MCF 10A (cell line): ENCODE measurements at places on chromosomes 6 and 20. TPM values are rescaled to one million over a fixed set of nuclear protein-coding genes. Genes with fewer than 3 reads are reported as not detected.
A peak's percentile ranks its signal among the peaks of the same experiment; 100 is the strongest.

The NKAPL gene
- total RNA-seq = not detected in 2 replicates

The PI16 gene
- not detected in 2 replicates for total RNA-seq

The CNR1 gene
- total RNA-seq = 0.16 TPM in 1 of 2 replicates, not detected in the other

The TUBB1 gene
- not detected in 2 replicates for total RNA-seq

The TPD52L2 gene
- 174 and 175 TPM in 2 replicates for total RNA-seq

The ZSCAN16 gene
- 2.6 and 4.4 TPM in 2 replicates for total RNA-seq

The UNC5CL gene
- 0.19 and 0.59 TPM in 2 replicates for total RNA-seq

DNA sequence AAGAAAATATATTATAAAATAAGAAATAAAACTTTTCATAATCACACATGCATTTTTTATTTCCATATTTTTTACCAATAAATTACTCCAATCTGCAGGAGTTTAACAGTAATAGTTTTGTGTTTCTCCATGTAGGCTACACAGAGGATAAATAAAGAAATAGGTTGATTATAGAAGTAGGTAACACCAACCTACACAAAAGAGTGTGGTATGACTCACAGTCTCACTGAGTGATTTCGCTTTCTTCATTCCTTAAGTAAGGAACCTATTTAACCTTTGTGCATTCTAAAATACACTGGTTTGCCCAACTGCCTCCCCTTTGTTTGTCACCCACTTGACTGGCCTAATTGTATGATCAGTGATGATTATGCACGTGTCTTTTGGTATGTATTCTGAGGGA lies 244.2 kb upstream of the RIMS1 start:
- no peak overlapping the region for H3K4me3 ChIP-seq
- DNase-seq = no peak
- H3K4me1 ChIP-seq = no peaks in the 10 kb centered on the region
- peaks cover 61% of the 10 kb centered on the region for H3K27me3 ChIP-seq
- H3K36me3 ChIP-seq = no peaks in the 10 kb centered on the region

GRCh38 chr6:144675231-144675861 lies 390.2 kb downstream of the UTRN start:
- H3K4me3 ChIP-seq = no peak overlapping the region
- H3K4me1 ChIP-seq = peaks cover 6% of the 10 kb centered on the region
- peak overlapping the region; percentile 23 for H3K27ac ChIP-seq
- peak; percentile 68 for DNase-seq

- no peaks in the 10 kb centered on the region for H3K36me3 ChIP-seq
- H3K27me3 ChIP-seq = no peaks in the 10 kb centered on the region
- no peak for DNase-seq
- H3K27ac ChIP-seq = no peak overlapping the region
- no peaks in the 10 kb centered on the region for H3K4me1 ChIP-seq
- H3K4me3 ChIP-seq = no peak overlapping the region
Measured at GRCh38 chr6:165497472-165497871, 165.6 kb downstream of the PDE10A start.

DNA sequence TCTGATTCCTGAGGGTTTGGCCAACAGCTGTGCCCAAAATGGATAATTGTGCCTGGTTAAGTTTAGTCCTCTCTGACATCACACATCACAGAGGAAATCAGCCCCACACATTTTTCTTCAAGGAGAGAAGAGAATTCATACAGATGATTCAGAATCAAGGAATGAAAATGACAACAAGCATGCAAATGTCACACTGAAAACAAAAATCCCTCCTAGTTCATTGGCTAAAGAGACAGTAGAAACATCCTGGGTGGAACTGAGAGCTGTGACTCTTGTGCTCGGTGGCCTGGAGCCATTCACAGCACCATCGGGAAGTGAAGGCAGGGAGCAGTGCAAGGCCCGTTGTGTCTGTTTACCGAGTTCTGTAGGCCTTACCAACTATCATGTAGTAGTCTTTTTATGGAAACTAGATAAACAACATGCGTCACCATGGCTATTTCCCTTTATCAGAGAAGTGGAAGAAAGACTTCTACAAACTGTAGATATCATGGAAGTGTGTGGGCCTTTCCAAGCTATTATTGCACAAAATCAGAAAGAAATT lies 81.7 kb upstream of the TENT5A start:
- no peaks in the 10 kb centered on the region for H3K27me3 ChIP-seq
- H3K4me3 ChIP-seq = no peak overlapping the region
- peaks cover 7% of the 10 kb centered on the region for H3K4me1 ChIP-seq
- no peaks in the 10 kb centered on the region for H3K36me3 ChIP-seq
- DNase-seq = no peak

GRCh38 chr6:156526081-156526480 lies 251.1 kb upstream of the ARID1B start:
- H3K4me3 ChIP-seq = no peak overlapping the region
- H3K4me1 ChIP-seq = no peaks in the 10 kb centered on the region
- no peaks in the 10 kb centered on the region for H3K36me3 ChIP-seq
- no peaks in the 10 kb centered on the region for H3K27me3 ChIP-seq

DNA sequence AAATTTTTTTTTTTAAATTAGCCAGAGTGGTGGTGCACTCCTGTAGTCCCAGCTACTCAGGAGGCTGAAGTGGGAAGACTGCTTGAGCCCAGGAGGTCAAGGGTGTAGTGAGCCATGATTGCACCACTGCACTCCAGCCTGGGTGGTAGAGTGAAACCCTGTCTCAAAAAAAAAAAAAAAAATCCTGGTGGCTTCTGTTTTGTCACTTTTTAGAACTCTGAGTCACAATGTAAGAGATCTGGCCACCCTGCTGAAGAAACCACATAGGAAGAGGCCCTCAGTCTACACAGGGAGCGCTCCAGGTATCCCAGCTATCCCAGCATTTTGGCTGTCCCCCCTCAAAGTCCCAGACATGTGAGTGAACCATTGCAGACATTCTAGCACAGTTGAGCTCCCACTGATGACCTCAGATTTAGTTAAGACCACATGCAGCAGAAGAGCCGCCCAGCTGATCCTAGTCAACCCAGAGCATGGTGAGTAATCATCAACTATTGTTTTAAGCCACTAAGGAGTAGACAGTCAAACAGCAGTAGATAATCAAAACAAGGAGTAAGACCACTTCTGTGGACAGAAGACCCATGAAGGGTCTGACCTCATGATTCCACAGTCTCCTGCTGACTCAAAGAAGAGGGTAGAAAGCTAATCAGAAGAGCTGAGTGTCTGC lies 12.7 kb upstream of the ARFGEF2 start:
- no peak overlapping the region for H3K27ac ChIP-seq
- DNase-seq = no peak
- H3K36me3 ChIP-seq = no peaks in the 10 kb centered on the region
- H3K4me1 ChIP-seq = peaks cover 4% of the 10 kb centered on the region
- no peak overlapping the region for H3K4me3 ChIP-seq

- H3K4me3 ChIP-seq = no peak overlapping the region
- H3K27me3 ChIP-seq = no peaks in the 10 kb centered on the region
- no peaks in the 10 kb centered on the region for H3K4me1 ChIP-seq
- DNase-seq = peak; percentile 11
- peak overlapping the region; percentile 53 for H3K27ac ChIP-seq
Measured at GRCh38 chr6:105680131-105680530, 277.2 kb upstream of the PREP start.

DNA sequence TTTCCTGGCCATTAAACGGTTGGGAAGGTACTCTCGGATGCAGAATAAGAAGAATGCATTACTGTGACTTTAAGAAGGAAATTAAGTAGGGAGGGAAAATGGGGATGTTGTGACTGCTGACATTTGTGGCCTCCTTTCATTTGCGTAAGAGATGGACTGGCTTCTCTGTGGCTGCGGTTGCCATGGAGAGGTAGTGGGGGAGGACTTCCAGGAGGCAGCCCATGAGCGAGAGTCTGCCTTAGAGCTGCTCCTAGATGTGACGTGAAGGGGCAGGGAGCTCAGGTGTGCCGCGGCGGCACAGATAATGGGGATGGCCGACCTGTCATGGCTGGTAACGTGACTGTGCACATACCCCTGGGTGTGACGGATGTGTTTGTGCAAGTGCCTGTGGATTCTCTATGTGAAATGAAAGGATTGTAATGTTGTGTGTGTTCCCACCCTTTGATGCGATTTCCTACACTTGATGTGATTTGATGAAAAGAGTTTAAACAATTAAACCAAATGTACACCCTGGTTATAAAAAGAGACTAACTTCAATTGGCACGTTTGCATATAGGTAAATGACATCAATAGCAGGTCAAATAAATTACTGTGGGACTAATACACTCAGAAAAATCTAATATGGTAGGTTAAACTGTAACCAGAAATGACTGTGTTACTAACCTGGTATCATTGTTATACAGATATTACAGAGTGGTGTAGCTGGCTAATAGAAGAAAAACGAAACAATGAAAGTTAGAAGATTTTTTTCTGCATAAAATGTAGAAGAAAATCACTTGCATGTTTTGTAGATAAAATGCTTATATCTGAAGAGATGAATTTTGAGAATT lies 48.9 kb downstream of the HIVEP1 start:
- peaks cover 4% of the 10 kb centered on the region for H3K4me1 ChIP-seq
- no peak for DNase-seq
- no peaks in the 10 kb centered on the region for H3K36me3 ChIP-seq
- H3K27me3 ChIP-seq = no peaks in the 10 kb centered on the region
- no peak overlapping the region for H3K4me3 ChIP-seq

DNA sequence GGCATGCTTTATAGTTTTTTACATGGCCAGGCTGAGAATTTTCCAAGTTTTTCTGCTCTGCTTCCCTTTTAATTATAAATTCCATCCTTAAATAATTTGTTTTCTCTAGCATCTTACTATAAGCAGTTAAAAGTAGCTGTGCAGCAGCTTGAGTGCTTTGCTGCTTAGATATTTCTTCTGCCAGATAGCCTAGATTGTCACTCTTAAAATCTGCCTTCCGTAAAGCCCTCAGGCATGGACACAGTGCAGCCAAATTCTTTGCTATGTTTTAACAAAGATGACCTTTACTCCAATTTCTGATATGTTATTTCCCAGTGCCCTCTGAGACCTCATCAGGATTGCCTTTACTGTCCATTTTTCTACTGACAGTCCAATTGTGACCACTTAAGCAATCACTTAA lies 92.6 kb upstream of the SGK1 start:
- H3K36me3 ChIP-seq = no peaks in the 10 kb centered on the region
- no peak for DNase-seq
- H3K4me1 ChIP-seq = no peaks in the 10 kb centered on the region

GRCh38 chr6:91580635-91581034 lies 993.8 kb upstream of the MAP3K7 start:
- peaks cover 9% of the 10 kb centered on the region for H3K27me3 ChIP-seq
- no peaks in the 10 kb centered on the region for H3K36me3 ChIP-seq
- peaks cover 4% of the 10 kb centered on the region for H3K4me1 ChIP-seq
- no peak overlapping the region for H3K27ac ChIP-seq
- no peak overlapping the region for H3K4me3 ChIP-seq
